T-cell (primary cell): ENCODE measurements at places on chromosomes 5 and 9. TPM values are rescaled to one million over a fixed set of nuclear protein-coding genes. Genes with fewer than 3 reads are reported as not detected.

- H3K27me3 ChIP-seq = no peaks in the 10 kb centered on the region
- H3K36me3 ChIP-seq = no peaks in the 10 kb centered on the region
- no peak for DNase-seq
- H3K4me3 ChIP-seq = no peak overlapping the region
Observed at GRCh38 chr5:94310833-94311232, 307.6 kb downstream of the KIAA0825 start.

GRCh38 chr5:62043289-62044280 is 262.4 kb upstream of the KIF2A start:
- DNase-seq = no peak
- H3K36me3 ChIP-seq = no peaks in the 10 kb centered on the region
- no peaks in the 10 kb centered on the region for H3K4me1 ChIP-seq
- no peak overlapping the region for H3K4me3 ChIP-seq
- no peak overlapping the region for H3K27ac ChIP-seq

DNA sequence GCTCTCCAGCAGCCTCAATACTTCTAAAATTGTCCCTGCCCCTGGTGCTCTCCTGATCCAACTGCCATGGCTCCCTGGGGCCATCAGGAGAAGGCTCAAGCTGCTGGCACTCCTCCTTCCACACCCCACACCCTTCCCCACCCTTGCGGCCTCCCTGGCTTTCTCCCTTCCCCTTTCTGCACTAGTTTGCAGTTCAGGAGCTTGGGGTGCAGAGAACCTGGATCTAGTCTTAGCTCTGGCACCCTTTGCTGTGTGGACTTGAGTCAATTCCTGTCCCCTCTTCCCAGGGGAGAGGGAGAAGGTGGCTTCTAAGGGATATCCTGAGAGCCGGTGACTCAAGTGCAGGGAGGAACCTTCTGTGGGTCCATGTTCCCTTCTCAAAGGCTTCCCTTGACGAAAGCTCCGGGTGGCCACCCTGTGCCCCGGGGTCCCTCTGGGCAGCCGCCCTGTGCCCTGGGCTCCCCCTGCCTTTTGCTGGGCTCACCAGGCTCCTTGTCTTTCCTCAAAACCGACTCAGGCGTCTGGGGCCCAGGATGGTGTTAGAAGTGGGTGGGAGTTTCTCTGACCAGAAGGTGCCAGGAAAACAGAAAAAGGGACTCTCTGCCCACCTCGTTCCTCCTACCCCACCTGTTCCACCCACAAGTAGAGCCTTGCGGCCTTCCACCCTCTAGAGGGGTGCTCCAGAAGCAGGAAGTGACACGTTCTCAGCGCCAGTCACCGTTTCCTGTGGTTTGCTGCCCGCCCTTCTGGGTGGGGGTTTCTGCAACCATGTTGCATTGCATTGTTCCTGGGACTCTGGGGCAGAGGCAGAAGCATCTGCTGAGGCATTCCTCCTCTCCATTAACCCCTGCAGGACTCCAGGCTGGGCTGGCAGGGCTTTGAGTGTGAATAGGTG is 15.0 kb downstream of the GLIPR2 start:
- H3K4me3 ChIP-seq = peak overlapping the region; percentile 42
- peaks cover 70% of the 10 kb centered on the region for H3K4me1 ChIP-seq
- peak overlapping the region; percentile 97 for H3K27ac ChIP-seq
- no peaks in the 10 kb centered on the region for H3K27me3 ChIP-seq

- DNase-seq = no peak
- H3K4me1 ChIP-seq = no peaks in the 10 kb centered on the region
- H3K36me3 ChIP-seq = no peaks in the 10 kb centered on the region
- H3K4me3 ChIP-seq = no peak overlapping the region
- H3K27ac ChIP-seq = no peak overlapping the region
Observed at GRCh38 chr5:136853971-136854370, 488.6 kb upstream of the TRPC7 start.

- H3K27ac ChIP-seq = no peak overlapping the region
- DNase-seq = no peak
- no peak overlapping the region for H3K4me3 ChIP-seq
- H3K4me1 ChIP-seq = no peaks in the 10 kb centered on the region
- H3K27me3 ChIP-seq = no peaks in the 10 kb centered on the region
- H3K36me3 ChIP-seq = no peaks in the 10 kb centered on the region
Observed at GRCh38 chr5:82182662-82183061, 95.5 kb downstream of the RPS23 start.

GRCh38 chr5:35024911-35025510 is 22.7 kb downstream of the AGXT2 start:
- no peaks in the 10 kb centered on the region for H3K27me3 ChIP-seq
- no peak overlapping the region for H3K27ac ChIP-seq
- no peaks in the 10 kb centered on the region for H3K4me1 ChIP-seq
- no peak overlapping the region for H3K4me3 ChIP-seq
- no peaks in the 10 kb centered on the region for H3K36me3 ChIP-seq

PRRX2 gene
- total RNA-seq = not detected

DNA sequence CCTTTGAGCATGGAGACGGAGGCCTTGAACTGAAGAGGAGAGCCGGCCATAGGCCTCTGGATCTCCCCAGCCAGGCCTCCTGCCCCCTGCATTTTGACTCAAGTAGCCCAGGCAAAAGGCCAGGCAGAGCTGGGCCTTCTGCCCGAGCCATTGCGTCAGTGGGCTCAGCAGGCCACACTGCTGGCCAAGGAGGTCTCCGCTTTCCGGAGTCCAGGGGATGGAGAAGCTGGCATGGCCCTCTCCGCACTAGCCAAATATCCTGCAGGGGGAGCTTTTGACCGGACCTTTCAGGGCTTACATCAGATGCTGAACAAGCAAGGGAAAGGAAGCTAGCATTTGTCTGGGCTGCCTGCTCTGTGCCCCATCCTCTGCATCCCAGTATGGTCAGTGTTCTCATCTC is 386.8 kb downstream of the TRIM36 start:
- H3K36me3 ChIP-seq = no peaks in the 10 kb centered on the region
- DNase-seq = no peak
- no peak overlapping the region for H3K27ac ChIP-seq
- H3K4me1 ChIP-seq = no peaks in the 10 kb centered on the region

GRCh38 chr5:9789777-9790176 is 159.6 kb upstream of the TAS2R1 start:
- no peaks in the 10 kb centered on the region for H3K4me1 ChIP-seq
- no peak overlapping the region for H3K27ac ChIP-seq
- H3K4me3 ChIP-seq = no peak overlapping the region
- no peaks in the 10 kb centered on the region for H3K27me3 ChIP-seq
- no peak for DNase-seq
